Fibroblast of skin of left quadriceps (primary cell): ENCODE measurements at places on chromosomes 7 and 10.

DNA sequence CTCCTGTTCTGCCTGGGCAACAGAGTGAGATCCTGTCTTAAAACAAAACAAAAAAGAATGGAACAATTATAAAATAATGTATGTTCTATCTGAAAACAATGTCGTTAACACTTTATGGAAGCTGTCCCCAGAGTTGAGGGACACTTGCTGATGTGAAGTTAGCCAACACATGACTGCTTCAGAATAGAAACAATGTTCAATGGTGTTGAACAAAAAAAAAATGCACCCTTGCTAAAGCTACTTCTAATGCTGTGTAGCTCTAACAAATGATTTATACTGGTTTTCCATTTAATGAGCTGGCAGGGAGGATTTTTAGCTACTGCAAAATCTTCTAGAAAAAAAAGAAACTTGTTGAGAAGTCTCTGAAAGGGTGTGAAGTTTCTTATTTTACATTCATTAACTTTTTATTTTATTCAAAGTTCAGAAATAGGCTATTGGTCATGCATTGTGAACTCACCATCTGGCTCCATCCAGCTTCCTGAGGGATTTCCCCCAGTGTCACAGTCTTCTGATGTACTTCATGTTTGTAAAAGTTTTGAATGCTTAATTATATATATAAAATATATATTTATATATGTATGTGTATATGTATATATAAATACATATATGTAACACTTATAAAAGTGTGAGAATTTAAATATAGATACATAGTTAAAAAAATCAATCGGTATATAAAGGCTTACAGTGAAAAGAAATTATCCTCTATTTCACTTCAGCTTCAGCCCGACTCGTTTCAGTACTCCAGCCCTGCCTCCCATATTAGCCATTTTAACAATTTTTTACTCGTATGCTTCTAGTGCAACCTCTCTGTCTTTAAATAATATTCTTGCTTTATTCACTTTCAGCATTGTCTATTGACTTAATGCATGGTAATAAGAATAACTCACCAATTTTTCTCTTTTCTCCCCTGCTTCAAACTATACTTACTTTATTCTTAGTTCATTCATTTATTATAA, 35.0 kb downstream of the HDAC9 start:
- DNase-seq, result no peak

DNA sequence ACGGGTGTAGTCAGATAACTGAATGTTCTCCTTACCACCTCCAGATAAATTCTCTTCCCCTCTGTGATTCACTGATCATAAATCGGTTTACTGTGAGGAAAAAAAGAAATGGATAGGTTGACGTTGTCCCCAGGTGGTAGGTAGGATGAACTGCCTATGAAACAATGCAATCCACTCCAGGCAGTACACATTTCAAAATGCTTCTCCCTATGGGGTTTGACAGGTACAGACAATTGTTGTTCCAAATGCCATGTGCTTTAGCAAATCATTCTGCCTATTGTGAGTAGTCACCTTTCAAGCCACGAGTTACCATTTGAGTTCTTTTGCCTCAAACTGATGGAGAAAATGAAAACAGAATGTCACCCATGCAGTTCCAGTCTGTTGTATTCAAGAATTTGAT, 21.8 kb downstream of the VIM start:
- no peak for DNase-seq

- no peak for DNase-seq
Observed at GRCh38 chr10:70699659-70700174, 27.4 kb downstream of the ADAMTS14 start.

DNA sequence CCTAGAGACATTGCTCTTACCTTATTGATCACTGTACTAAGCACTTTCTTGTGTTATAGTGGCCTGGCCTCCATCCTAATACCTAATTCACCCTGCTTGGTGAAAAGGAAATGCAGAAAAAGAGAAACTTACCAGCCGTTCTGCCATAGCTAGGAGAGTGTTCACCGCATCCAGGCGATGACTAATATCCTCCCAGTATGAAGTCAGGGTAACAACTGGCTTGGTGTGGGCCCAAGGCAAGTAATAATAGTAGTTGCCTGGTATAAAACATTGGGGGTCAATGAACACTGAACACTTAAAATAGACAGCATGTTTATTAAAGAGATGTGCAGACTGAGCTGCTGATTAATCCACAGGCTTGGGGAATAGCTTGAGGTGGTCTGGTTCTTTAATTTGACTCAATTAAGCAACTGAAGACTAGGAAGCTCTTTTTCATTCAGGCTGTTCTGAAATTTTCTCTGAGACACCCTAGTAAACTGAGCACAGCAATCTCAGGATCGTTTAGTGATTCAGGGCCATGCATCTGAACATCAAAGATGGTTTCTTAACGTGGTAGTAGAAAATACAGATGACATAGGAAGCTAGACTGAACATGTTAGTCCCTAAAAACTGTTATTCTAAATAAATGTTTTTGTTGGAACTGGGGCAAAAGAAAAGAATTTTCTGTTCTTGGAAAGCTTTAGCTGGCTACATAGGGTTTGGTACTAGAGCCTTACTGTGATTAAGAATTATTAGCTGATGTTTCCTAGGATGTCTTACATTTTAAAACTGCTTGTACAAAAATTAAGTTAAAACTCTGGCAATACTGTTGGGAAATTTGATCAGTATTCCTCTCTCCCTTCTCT, 102.2 kb downstream of the MYOF start:
- DNase-seq, result no peak

DNA sequence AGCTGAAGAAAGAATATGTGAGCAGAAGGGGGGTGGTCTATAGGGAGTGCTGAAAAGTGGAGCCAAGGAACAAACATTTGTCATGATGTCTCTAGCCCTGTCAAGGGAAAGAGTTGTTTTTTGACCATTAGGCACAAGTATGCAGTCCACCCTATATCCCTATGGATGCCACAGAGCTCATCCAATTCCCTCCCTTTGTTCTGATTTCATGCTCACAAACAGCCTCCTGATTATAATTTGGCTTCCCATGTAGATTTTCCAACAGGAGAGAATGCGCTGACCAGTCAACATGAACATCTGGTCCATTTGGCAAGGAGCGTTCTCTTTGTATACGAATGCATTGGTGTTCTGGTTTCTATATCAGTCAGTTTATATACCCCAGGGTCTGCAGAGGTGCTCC, 12.1 kb upstream of the CEP41 start:
- DNase-seq, result no peak

DNA sequence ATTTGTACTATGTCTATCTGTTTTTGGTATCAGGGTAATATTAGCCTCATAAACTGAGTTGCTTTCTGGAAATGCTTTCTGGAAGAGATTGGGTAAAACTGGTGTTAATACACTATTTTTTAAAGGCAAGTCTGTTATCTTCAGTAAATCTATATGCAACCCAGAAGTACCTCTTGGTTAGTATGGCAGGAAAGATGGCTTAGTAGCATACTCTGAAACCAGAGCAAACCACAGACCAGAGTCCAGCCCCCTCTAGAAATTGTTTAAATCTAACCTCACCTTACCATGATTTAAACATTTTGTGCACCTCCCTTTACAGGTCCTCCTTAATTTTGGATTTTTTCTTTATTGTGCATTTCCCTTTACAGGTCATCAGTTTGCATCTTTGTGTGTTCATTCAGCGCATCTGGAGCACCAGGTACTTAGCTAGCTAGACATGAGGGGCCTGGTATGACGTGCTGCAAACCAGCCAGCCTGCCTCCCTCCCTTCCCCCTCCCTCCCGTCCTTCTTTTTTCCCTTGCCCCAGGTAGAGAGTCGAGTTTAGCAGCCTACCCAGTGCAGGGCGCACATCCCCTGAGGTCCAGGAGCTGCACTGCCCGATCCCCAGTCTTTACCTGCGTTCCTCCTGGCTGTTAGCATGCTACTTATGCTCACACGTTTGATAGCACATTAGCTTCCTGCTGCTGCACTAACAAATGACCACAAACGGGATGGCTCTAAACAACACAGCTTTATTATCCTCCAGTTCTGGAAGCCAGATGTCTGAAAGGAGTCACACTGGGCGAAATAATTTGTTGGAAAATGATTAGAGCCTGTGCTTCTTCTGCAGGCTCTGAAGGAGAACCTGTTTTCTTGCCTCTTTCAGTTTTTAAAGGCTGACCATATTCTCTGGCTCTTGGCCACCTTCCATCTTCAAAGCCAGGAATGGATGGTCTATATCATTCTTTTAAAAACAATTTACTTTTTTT, 299.9 kb upstream of the HABP2 start:
- peak; percentile 6 for DNase-seq

DNA sequence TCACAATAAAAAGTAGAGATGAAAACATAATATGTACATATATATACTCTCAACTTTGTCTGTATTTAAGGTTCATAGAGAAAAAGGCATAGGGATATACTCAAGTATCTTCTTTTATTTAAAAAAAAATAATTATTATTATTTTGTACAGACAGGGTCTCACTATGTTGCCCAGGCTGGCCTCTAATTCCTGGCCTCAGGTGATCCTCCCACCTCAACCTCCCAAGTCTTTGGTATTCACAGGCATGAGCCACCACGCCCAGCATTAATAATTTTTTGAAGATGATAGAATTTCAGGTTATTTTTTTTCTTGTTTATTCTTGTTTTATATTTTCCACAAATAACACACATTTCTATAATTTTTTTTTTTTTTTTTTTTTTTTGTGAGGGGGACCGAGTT, 113.8 kb downstream of the PLXNA4 start:
- no peak for DNase-seq

DNA sequence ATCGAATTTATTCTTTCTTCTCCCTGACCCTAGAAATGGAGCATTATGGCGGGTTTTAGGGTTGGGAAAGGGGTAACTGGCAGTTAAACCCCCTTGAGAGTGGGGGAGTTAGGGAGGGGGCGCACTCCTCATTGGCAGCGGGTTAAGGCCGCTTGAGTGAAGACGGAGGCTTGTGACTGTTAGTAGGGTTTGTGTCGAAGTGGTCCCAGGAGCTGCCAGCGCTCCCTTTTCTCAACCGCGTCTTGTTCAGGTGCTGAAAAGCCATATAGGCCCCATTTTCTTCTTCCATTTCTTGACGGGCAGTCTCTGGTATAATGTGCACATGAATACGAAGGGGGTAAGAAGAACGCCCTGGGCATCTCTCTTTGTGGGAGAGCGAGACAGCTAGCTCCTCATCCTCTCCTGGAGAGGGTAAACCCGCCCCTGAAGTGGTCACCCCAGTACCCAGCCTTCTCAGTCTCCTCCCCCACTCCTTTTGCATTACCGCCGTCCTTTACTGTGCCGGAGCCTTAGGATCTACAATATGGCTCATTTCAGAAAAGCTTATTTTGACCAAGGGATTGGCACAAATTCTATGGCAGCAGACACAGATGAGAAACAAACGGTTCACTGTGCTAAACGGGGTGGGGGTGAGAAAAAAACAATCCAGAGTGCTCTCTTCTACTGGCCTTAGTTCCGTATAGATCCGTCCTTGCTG, 836 bp downstream of the KMT2E start:
- no peak for DNase-seq

DNA sequence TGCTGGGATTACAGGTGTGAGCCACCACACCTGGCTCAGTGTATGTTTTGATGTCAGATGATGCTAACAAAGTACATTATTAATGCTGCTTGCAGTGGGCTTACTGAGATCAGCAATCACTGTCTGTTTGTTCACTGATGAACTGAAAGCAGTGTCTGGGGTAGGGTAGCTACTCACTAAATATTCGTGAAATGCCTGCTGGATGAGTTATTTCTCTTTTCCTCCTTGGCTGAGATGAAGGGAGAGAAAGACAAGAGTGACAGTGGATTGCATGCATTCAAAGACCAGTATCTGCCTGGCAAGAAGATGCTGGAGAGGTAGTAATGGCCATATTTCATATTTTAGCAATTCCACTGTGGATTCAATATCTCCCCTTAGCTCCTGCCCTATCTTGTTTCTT, 32.3 kb downstream of the FAM107B start:
- no peak for DNase-seq

GRCh38 chr7:36389371-36390198, at the start of gene ANLN:
TSS of gene ANLN (plus strand) at chr7:36389862. CDS start at chr7:36390027, 165 bp downstream.
- peak; percentile 95 for DNase-seq

GRCh38 chr10:130689743-130690626, 553.8 kb downstream of the GLRX3 start:
- no peak for DNase-seq

- DNase-seq, result no peak
Observed at GRCh38 chr10:13636776-13637175, 50.0 kb downstream of the PRPF18 start.

DNA sequence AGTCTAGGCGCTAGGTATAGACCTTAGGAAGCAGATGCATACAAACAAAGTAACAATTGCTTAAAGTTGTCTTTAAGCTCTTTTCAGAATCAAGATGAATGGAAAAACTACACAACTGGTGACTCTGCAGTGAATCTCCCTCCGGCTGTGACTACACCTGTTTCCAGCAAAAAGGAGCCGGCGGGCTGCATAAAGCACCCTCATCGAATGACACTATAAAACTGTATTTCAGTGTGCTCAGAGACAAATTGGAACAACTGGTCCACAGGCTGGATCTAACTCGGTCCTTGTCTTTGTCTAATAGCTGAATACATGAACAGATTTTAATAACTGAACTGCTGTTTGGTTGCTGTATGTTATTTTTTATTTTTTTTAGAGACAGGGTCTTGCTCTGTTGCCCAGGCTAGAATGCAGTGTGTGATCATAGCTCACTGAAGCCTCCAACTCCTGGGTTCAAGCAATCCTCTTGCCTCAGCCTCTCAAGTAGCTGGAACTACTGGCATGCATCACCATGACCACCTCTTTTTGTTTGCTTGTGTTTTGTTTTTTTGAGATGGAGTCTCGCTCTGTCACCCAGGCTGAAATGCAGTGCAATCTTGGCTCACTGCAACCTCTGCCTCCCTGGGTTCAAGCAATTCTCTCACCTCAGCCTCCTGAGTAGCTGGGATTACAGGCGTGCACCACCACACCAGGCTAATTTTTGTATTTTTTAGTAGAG, 64.2 kb upstream of the SVIL start:
- DNase-seq, result no peak

- DNase-seq, result no peak
Observed at GRCh38 chr7:107998150-107998549, 4.8 kb downstream of the LAMB1 start.

- DNase-seq, result no peak
Observed at GRCh38 chr10:70459061-70459773, 17.7 kb upstream of the NODAL start.

DNA sequence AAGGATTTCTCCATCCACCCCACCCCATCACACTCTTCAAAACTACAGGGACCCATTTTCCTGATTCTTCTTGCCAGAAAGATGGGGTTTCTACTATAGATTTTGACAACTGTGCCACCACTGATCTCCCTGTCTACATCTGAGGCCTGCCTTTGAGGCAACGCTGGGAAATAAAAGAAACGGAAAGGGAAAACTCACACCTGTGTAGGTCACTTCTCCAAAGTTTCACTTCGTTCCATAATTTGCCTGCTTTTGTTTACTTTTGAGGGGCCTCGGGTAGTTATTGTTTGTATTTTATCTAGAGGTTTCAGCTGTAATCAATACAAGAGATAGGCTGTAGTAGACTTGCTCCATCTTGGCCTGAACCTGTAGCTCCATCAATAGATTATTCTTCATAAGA, 56.1 kb downstream of the RAPGEF5 start:
- DNase-seq, result no peak
